T1000 (cell line): ENCODE measurements at places on chromosomes 6 and 20.

DNA sequence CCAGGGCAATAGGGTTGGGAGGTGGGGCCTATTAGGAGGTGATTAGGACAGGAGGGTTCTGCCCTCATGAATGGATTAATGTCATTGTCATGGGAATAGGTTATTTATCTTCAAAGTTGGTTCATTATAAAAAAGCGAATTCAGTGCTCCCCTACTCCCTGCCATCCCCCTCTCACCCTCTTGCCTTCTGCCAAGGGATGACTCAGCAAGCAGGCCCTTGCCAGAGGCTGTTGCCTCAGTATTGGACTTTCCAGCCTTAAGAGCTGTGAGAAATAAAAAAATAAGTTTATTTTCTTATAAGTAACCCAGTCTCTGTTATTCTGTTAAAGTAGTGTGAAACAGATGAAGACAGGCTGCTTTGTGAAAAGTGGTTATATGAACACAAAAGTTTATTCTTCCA lies 381.1 kb upstream of the ZFP64 start:
- DNase-seq = no peak

DNA sequence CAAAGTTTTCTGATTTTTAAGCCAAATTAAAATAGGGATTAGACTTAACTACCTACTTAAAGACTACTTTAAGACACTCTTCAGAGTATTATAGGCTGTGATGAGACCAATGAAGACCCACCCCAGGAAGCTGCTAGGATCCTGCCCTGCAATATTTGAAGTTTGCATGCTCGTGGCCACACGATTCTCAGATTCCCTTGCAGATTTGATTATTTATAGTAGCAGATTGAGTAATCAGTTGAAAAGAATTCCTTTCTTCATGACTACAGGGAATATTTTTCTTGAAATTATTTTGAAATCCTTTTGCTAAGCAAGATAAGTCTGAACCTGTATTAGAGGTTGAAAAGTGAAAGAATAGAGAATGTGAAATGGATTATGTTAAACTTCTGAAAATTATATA lies 122.3 kb downstream of the B3GAT2 start:
- no peak for DNase-seq

GRCh38 chr20:31705598-31706597 lies 16.8 kb downstream of the BCL2L1 start:
- no peak for DNase-seq

DNA sequence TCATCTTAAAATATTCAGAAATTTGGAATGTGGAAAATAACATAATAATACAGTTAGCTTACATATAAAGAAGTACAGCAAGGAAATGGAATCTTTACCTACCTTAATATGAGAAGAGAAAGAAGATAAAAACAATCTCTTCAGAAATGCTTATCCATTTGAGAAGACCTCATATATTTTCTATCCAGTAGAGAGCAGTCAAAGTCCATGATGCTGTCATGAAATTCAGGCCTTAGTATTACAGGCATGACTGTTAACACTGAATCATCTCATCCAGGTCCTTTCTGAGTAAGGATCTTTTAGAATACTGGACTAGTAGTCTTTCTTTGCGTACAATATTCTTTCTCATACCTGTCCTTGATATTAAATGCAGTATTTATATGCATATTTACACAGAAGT lies 713.4 kb downstream of the CD109 start:
- no peak for DNase-seq

GRCh38 chr20:36035745-36036144 lies 67.4 kb downstream of the CNBD2 start:
- no peak for DNase-seq

DNA sequence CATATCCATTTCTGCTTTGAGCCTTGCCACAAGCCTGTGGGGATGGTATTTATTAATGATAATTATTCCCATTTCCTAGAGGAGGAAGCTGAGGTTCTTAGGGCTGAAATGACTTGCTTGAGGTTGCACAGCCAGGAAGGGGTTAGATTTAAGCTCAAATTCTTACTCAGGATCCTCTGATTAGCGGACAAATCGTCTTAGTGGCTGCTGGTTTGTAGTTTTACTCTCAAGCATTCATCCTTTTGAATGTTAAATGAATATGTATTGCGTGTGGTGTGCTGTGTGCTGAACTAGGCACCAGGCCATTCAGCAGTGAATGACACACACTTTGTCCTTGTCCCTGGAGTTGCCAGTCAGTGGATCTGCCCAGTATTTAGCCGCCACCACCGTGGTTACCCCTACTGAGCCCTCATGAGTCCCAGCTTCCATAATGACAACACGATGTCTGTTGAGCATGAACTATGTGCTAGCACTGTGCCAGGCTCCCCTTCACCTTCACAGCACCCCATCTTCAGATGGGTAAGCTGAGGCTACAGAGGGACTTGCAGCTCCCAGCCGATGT lies 10.0 kb downstream of the PACSIN1 start:
- DNase-seq = no peak

GRCh38 chr20:32917191-32917950 lies 58.6 kb downstream of the EFCAB8 start:
- DNase-seq = no peak
